Fibroblast of upper back skin (primary cell): ENCODE measurements at places on chromosomes 4 and X.

- no peak for DNase-seq
These were observed 516.6 kb upstream of the GALNT7 start for GRCh38 chr4:172651961-172652360.

- DNase-seq = no peak
These were observed 317.1 kb upstream of the BMP3 start for GRCh38 chr4:80713409-80713808.

- DNase-seq = peak; percentile 25
These were observed 23.8 kb downstream of the ARHGAP10 start for GRCh38 chr4:147755561-147756295.

GRCh38 chr4:112889619-112890527, 159.6 kb upstream of the ANK2 start:
- peak; percentile 92 for DNase-seq

DNA sequence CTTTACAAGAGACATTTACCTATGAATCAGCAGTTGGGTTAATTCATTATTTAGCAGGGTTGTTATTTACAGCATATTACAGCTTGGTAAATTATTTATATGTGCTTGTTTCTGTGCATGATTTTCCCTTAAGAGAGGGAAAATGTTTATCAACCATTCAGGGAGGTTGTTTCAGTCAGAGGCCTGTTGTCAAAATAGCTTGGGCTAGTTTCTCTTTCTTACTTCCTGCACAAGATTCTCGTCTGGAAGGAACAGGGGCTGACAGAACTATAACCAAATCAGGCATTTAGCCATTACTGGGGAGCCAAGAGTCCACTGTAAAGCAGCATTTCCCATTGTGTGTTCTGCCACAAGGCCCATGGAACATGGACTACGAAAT, 135.8 kb downstream of the HS6ST2 start:
- DNase-seq = no peak

DNA sequence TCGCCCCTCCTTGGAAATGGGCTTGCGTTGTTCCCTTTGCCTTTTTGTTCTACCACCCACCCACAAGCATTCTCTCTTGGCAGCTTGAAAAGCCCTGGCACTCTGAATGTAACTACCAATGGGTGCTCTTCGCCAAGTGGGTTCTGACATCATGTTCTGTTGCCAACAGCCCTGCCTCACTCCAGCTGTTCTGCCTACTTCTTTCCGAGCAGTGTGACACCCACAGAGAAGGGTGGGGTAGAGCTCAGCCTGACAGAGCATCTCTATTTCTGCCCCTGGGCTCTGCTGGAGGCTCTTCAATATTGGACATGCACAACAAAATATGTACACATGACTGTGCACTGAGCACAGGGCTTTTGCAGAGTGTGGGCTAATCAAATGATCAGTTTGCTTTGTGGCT, 15.6 kb upstream of the EXOSC9 start:
- peak; percentile 40 for DNase-seq

DNA sequence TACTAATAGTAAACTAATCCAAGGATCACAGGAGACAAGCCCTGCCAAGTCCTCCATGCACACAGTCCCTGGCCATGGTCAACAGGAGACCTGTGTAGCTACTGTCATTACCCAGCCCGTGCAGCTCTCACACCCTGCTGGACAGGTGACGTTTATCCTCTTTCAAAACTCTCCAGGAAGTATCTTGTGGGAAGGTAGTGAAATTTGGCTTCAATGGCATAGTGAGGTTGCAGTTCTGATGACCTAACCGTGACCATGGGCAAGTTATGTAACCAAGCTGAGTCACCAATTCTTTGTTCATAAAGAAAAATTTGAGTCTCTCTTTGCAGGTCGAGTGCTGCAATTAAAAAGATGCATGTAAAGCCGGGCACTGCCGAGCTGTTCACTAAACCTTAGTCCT, 11.3 kb upstream of the SLC2A9 start:
- DNase-seq = peak; percentile 57

DNA sequence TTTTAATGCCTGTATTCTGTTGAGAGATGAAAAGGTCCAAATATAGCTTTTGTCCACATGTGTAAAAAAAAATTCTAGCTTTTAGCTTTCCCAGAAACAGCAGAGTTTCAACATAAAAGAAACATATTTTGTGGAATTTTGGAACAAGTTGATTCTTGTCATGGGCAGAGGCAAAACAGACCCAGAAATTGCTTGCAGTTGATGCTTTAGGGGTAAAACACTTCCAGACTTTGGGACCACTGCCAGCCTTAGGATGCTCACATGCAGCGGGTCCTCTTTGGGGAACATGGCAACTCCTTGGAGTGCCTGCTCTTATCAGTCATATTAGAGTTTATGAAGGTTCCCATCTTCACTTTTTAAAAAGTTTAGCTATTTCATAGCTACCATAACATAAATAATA, 30.4 kb downstream of the DCLK2 start:
- peak; percentile 50 for DNase-seq

DNA sequence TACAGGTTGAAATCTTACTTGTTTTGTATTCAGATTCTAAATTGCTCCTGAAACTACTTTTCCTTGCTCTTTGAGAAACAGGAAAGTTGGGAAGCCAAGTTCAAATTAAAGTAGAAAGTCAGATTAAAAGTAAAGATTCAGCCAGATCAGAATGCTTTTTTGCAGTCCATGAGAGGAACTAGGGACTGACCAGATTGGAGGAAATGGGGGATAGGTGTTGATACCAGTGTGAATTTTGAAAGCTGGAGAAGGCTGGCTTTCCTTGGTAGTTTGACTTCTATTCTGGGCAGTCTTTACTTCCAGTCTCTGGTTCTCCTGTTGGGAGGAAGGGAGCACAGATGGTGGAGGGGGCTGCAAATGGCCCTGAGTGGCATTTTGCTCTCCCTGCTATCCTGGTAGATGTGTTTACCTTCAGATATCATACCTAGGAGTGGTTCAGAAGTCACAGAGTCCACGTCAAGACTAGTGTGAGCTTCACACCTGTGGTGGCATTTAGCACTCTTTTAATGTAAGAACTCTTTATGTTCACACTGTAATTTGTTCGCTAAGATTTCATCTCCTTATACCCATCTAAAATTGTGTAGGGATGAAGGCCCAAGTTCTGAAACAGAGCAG, 68.8 kb downstream of the FNIP2 start:
- DNase-seq = no peak

DNA sequence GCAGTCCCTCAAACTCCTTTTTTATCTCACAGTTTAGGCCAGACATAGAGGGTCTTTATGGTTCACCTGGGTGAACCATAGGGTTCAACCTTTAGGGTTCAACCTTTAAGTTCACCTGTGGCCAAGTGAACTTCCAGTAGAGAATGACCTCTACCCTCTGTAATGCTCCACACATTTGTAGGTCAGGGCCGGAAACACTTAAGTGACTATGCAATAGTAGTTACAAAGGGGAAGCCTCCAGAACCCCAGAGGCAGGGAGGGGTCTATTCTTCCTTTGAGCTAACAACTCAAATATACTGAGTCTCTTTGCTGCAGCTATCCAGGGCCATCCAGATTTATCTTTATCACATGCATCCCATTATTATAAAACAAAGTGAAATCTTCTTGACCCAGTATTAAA, 100.0 kb downstream of the LARP1B start:
- DNase-seq = no peak

DNA sequence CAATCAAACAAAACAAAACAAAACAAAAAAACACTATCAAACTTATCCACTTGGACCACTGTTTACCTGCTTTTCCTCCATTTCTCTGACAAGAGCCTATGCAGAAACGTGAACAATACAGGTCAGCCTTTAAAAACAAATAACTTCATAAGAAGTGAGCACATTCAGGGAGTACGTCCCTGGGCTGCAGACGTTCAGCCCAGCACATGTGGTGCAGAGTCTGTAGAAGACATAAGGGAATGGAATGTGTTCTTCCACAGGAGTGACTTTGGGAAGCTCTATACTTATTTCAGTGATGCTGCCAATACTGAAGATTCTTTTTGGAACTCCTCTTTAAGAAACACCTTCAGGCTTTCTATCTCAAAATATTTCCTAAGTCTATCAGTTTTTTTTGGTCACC, 120.6 kb downstream of the SPRY1 start:
- peak; percentile 15 for DNase-seq

GRCh38 chr4:4558881-4559280, 17.0 kb upstream of the STX18 start:
- no peak for DNase-seq

DNA sequence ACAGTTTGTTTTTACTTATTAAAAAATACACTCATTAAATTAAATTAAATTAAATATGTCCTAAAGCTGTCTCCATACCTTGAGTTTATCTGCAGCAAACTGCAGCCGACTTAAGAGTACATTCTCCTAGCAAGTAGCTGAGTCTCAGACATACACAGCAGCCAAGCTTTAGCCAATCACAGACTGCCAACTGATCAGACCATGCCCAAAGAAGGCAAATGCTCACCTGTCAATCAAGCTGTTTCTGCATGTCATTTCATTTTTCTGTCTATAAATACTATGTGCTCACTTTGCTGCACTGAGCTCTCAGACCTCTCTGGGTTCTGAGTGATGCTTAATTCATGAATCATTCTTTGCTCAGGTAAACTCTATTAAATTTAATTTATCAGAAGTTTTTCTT, 280.9 kb upstream of the EPHA5 start:
- no peak for DNase-seq

- peak; percentile 27 for DNase-seq
These were observed 50.8 kb upstream of the TRIM2 start for GRCh38 chr4:153153339-153153871.

GRCh38 chr4:112410364-112410763, 105.6 kb downstream of the NEUROG2 start:
- no peak for DNase-seq

DNA sequence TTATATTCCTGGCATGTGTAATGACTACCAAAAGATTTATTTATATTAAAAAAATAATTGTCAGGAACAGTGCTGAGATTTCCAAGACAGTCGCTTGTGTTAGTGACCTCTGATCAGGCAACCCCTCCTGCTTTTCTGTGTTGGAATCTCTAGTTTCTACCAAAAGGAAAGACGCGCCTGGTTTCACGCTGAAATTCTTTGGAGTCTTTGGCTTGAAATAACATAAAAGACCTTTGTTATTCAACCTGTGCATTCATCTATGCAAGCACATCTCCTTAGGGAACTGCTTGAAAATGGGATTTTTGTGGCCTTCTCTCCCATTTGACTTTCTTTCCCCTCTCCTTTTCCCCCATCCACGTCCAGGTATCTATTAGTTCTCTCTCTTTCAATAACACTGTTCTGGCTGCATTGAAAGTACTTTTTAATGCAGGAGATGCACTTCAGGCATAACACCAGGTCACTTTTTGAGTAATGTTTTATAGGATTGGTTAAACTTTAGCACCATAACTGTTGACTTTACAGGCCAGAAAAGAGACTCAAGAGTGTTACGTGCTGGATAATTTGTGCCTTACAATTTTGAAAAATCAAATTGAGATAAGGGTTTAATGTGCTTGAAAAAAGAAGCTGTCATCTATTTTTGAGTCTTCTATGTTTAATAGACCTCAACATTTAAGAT, 172.7 kb downstream of the GPAT3 start:
- no peak for DNase-seq

- peak; percentile 11 for DNase-seq
These were observed 23.9 kb upstream of the CXCL13 start for GRCh38 chr4:77581724-77582123.

DNA sequence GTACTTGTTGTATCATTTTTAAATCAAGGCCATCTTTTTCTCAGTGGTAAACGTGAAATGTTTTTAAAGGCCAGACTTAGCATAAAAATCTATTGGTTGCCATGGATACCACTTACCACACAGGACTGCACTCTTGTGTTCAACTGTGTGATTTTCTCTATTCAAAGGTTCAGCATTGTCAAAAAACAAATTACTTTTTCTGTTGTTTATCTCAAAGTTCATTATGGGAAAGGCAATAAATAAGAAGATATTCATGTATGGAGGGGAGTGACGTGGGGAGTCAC, 231.0 kb upstream of the GATB start:
- DNase-seq = no peak

GRCh38 chr4:82561786-82562563, at the start of gene TMEM150C:
TSS of gene TMEM150C (minus strand) at chr4:82561988. CDS start at chr4:82504657, 57,331 bp downstream.
- peak; percentile 16 for DNase-seq

DNA sequence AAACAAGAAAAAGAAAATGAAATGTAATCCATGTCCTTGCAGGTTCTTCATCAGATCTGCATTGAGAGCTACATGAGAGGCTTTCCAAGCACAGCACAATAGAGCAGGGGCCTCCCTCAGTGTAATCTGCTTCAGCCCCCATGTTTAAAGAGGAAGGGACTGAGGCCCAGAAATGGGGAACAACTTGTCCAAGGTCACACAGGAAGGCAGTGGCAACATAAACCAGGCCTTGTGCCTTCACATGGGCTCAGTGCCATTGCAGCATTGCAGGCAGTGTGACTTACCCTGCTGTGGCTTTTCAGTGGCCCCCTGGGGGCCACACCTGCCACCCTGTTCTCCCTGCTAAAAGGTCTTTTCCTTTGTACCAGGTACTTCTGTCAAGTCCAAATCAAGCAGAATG, 20.9 kb upstream of the CD99L2 start:
- DNase-seq = no peak

GRCh38 chr4:5184606-5185005, 133.3 kb downstream of the STK32B start:
- no peak for DNase-seq

DNA sequence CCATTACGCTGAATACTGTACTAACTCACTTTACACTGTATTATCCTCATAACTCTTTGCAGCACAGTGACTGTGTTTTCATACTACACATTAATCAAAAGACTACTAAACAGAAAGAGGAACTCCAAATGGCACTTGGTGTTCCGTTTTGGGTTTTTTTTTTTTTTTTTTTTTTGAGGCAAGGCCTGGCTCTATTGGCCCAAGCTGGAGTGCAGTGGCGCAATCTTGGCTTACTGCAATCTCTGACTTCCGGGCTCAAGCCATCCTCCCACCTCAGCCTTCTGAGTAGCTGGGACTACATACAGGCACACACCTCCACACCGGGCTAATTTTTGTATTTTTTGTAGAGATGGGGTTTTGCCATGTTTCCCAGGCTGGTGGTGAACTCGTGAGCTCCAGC, 10.7 kb downstream of the KLHL8 start:
- no peak for DNase-seq

DNA sequence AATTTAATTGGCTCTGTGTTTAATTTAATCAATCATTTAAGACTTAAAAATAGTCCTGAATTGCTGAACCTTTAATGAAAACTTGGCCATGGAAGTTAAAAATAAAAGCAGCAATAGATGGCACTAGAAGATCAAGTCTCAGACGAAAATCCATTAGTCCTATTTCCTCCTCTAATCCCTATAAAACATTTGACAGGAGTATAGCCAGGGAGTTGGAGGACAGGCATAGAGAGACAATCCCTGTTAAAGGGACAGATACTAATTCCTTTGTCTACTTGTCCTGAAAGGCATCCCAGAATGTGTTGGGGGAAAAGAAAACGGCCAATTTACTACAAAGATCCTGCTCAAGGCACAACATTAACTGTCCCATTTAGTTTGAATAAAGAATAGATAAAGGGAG, 276.3 kb upstream of the TACR3 start:
- DNase-seq = peak; percentile 25

DNA sequence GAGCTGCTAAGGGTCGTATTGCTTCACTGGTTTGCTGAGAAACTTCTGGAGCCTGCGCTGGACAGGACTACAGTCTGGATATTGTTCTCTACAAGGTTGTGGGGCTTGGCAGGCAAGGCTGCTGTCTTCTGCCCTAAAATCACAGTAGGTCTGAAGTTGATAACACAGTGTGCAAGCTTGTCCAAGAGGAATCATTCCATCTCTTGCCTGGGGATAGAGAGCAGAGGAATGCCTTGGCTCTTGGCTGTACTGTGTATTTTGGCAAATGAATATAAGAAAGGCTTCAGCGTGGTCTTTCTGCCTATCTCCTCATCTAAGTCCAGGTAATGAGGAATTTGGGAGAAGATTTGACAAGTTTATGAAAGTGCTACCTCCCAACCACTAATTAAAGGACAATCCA, 9.4 kb upstream of the RASL11B start:
- no peak for DNase-seq
